ENCODE measurements at places on chromosomes 3 and 15.

DNA sequence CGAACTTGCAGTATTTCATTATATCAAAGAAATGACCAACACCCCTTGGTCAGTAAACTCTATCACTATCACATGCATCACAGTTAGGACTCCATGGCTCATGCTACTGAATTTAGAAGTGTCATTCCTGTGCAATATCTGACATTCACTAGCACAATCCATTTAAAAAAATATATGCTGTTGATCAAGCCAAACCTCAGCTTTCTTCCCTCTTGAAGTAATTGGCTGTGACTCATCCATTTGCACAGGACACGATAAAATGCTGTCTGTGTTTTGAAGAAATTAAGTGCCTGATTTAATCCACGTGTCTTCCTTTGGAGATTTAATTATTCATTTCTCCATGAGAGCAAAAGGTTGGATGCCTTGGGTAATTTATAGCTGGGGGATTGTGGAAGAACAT is 38.9 kb downstream of the CPNE4 start:
- DNase-seq = no peak

DNA sequence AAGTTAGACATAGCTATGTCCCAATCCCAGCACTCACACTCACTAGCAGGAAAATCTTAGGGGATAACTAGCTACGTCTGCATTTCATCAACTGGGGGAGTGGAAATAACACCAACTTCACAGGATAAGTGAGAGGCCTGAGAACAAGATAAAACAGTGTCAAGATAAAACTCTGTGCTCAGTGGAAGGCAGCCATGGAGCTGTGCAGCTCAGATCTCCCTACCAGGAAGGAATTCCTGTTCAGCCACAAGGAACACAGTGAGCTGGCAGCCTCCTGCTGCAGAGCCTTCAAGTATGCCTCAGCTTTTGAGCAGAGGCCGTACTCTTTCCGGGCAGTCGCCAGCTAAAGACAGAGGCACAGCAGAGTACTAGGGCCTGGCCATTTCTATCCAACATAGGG is 115.8 kb upstream of the TOPAZ1 start:
- DNase-seq = no peak

GRCh38 chr3:120566243-120566975 is 29.7 kb upstream of the NDUFB4 start:
- no peak for DNase-seq

DNA sequence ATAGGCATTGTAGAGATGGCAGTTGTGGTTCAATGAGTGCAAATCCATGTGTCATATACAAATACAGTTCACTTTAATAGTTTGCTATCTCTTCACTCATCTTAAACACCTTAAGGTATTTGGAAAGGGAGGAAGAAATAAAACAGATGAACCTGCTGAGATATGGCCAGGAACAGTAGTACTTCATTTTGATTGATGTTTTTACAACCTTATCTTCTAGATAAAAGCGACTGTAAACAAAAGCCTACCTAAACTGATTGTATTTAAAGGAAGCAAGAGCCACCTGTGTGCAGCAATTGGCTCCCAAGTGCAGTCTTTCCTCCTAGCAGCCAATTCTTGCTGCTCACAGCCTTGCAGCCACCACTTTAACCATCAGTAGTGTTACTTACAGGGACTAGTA is 217.7 kb downstream of the CDIN1 start:
- no peak for DNase-seq

- DNase-seq = no peak
Measured at GRCh38 chr15:93179072-93179471, 90.1 kb upstream of the RGMA start.

All from CD8-positive, alpha-beta T cell (primary cell).